ENCODE measurements at places on chromosomes 12 and 14. TPM values are rescaled to one million over a fixed set of nuclear protein-coding genes. Genes with fewer than 3 reads are reported as not detected.

GRCh38 chr12:95266254-95266653, 48.6 kb downstream of the VEZT start:
- no peak for DNase-seq

DNA sequence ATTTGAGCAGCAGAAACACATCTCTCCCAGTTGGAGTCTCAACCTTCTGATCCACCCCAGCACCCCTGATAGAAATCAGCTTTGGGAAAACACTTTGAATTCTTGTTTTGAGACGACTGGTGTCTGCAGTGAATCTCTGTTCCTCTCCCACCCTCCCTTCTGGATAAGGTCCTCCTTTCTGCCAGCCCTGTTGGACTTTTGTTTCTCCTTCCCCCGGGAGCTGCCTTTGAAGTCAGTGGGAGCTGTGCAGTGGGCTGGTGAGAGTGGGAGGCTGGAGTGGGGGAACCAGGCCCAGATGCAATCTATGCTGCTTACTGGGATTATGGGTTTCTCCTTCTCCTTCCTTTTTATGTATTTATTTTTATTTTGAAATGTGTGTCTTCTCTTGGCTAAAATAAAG, 49.0 kb downstream of the FLRT2 start:
- no peak for DNase-seq

GRCh38 chr12:39620659-39621658, 1.4 kb upstream of the ABCD2 start:
- DNase-seq: no peak

TRIM9 gene
- total RNA-seq: 11.9 TPM

DNA sequence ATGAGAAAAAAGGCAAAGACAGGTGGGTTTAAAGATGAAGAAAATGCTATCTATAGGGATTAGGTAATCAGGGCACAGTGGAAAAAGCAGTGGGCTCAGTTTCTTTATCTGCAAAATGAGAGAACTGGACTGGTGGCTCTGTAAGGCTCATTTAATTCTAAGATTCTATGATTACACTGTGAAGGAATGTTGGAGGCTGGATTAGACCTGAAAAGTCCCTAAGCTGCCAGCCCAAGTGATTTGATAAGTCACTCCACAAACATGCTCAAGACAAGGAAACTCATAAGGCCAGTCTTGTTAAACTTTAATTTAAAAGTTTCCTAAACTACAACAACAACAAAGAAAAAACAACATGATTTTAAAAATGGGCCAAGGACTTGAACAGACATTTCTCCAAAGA, 75.1 kb downstream of the DCAF5 start:
- DNase-seq: no peak

- DNase-seq: no peak
These were observed 486 bp upstream of the AKT1 start for GRCh38 chr14:104795781-104796686.

TBX3 gene
- 3.0 TPM for total RNA-seq

- no peak for DNase-seq
These were observed 23.5 kb upstream of the AMN start for GRCh38 chr14:102898776-102899515.

DNA sequence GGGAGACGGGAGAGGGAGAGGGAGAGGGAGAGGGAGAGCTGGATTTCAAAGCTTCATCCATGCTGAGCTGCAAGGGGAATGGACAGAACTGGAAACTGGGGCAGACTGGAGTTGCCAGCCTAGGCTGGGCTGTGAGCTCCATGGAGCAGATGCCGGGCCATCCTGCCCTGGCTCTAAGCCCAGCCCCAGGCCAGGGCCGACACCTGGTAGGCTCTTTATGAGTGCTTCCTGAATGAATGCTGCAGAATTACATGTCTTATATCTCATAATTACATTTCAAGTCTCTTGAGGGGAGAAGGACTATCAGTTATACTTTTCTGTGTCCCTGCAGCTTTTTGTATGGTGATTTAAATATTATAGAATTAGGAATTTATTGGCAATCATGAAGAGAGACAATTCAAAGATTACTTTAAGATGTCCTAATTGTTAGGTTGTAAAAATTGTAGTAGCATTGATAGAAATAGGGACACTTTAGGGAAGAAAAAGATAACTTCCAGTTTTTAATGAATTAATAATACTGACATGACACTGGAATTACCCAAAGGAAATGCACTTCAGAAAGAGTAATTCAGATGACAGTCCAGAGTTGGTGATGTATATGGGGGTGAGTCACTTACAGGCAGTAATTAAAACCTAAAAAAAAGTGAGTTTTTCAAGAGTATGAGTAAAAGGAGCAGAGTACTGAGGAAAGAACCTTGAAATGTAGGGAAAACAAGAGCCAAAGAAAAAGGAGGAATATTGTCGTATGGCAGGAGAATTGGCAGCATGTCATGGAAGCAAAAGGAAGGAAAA, 29.0 kb downstream of the SCYL2 start:
- DNase-seq: no peak

LGR5 gene
- total RNA-seq: 3.1 TPM

- DNase-seq: no peak
These were observed 256.2 kb downstream of the DAD1 start for GRCh38 chr14:22332686-22333421.

DNA sequence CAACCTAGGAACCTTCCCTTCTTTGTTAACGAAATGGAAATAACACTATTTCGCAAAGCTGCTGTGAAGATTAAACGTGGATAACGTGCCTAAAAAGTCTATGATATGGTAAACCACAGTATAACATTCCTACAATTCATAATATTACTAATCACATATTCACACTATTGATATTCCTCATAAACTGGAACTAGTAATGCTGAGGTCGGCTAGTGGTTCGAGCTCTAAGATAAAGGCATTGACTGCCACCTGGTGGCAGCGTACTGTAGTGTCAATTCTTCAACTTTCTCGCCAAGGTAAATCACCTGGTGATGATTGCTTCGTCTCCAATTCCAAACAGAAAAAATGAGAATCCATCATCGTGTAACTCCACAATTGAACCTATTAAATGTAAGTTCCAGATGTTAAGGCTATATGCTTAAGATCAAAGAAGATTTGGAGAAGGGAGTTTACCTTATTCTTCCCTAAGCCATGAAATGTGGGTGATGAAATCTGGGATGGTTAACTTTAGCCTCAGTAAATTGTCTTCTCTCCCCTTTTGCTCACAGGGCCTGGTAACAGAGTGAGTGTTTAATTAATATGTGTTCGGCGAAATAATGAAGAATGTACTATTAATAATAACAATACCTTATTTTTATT, 197.5 kb upstream of the TMEM132C start:
- DNase-seq: peak; percentile 52

WNT1 gene
- total RNA-seq: not detected

DNA sequence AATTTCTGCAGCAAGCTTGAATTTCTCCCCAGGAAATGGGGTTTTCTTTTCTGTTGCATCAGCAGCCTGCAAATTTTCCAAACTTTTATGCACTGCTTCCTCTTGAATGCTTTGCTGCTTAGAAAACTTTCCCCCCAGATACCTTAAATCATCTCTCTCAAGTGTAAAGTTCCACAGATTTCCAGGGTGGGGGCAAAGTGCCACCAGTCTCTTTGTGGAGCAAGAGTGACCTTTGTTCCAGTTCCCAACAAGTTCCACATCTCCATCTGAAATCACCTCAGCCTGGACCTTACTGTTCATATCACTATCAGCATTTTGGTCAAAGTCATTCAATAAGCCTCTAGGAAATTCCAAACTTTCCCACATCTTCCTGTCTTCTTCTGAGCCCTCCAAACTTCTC, 241.6 kb upstream of the TMTC1 start:
- DNase-seq: no peak

PTGER2 gene
- not detected for total RNA-seq

KCNMB4 gene
- total RNA-seq: 18.7 TPM

All from glutamatergic neuron (in vitro differentiated cells).